ENCODE measurements at places on chromosomes 5 and 9. TPM values are rescaled to one million over a fixed set of nuclear protein-coding genes. Genes with fewer than 3 reads are reported as not detected.

Gene CAMSAP1
- total RNA-seq: 33.1 TPM

Gene DCAF12
- 40.2 TPM for total RNA-seq

DNA sequence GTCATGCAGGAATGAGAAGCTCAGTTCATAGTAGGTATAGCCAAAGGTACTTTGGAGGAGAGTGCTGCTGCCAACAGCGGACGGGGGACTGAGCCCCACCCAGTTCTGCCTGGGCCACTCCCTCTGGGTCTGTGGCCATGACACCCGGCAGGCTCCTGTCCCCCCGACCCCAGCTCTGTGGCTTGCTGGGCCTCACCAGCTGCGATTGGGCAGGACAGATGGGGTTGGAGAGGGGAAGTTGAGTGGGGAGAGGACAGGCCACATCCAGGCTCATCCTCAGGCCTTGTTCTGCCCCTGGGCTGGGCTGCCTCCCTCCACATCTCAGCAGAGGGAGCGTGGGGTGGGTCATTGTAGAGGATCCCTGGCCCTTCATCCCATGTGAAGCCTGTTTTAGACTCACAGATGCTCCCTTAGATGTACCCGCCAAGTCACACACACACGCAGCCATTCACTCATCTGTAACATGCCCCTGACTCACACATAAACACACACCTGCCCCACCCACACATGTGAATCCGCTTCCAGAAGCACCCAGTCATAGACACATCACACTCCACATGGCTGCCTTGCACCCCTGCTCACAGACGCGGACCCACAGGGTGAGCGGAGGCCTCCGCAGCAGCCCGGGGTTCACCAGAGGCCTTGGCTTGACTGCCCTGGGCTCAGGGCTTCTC, 48.8 kb downstream of the NTNG2 start:
- DNase-seq: no peak
- H3K4me3 ChIP-seq: no peak overlapping the region
- no peaks in the 10 kb centered on the region for H3K36me3 ChIP-seq

Gene DMRT3
- not detected for total RNA-seq

Gene ABLIM3
- total RNA-seq: 14.3 TPM

DNA sequence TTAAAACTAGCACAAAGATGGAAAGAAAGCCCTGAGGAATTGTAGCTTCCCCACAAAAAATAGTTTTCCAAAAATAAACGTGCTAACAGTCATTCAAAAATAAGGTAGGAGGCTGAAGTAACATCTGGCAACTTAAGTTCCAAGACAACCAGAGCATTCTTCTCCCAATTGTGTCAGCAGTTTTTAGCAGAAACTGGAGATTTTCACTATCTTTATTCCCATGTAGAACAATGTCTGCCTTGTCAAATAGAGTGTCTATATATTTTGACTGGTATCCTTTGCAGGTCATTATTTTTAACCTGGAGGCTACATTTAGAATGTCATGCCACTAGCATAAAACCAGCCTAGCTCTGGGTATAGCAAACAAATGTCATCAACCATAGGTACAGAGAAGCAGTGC, 10.8 kb downstream of the TYRP1 start:
- DNase-seq: no peak
- H3K27ac ChIP-seq: no peak overlapping the region
- H3K4me1 ChIP-seq: peaks cover 9% of the 10 kb centered on the region
- no peak overlapping the region for H3K4me3 ChIP-seq

Gene CTXN3
- not detected for total RNA-seq

DNA sequence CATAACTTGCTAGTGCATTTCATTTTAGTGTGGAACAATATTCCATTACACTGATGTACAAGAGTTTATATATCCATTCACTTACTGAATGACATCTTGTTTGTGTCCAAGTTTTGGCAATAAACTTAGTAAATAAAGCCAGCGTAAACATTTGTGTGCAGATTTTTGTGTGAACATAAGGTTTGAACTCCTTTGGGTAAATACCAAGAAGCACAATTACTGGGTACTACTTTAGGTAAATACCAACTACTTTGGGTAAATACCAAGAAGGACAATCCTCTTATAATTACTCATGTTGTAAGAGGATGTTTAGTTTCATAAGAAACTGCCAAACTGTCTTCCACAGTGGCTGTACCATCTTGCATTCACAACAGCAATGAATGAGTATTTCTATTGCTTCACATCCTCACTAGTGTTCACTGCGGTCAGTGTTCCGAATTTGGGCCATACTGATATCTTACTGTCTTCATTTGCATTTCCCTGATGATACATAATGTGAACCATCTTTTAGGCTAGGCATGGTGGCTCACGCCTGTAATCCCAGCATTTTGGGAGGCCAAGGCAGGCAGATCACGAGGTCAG, 2.3 kb upstream of the SYK start:
- DNase-seq: no peak
- H3K27me3 ChIP-seq: 0 out of 2 replicates have a peak, but pooled peaks cover 7% of the 10 kb centered on the region
- H3K36me3 ChIP-seq: no peaks in the 10 kb centered on the region
- H3K27ac ChIP-seq: no peak overlapping the region
- H3K4me1 ChIP-seq: peaks cover 16% of the 10 kb centered on the region
- H3K4me3 ChIP-seq: no peak overlapping the region

- H3K4me1 ChIP-seq: no peaks in the 10 kb centered on the region
- no peak overlapping the region for H3K27ac ChIP-seq
- no peaks in the 10 kb centered on the region for H3K36me3 ChIP-seq
- H3K4me3 ChIP-seq: no peak overlapping the region
- no peaks in the 10 kb centered on the region for H3K27me3 ChIP-seq
- DNase-seq: no peak
Measured at GRCh38 chr9:82054264-82055015, 65.9 kb downstream of the SPATA31D1 start.

Gene FOXD4L6
- total RNA-seq: 0.54 TPM

Gene KIF20A
- total RNA-seq: 74.2 TPM

- no peaks in the 10 kb centered on the region for H3K36me3 ChIP-seq
- H3K27me3 ChIP-seq: no peaks in the 10 kb centered on the region
- H3K4me3 ChIP-seq: peak overlapping the region; percentile 91
- H3K27ac ChIP-seq: peak overlapping the region; percentile 85
Measured at GRCh38 chr9:78296201-78296892, 578 bp upstream of the PSAT1 start.

All from HCT116 (cell line).